ENCODE measurements at places on chromosomes 4 and X.
A peak's percentile ranks its signal among the peaks of the same experiment; 100 is the strongest.

DNA sequence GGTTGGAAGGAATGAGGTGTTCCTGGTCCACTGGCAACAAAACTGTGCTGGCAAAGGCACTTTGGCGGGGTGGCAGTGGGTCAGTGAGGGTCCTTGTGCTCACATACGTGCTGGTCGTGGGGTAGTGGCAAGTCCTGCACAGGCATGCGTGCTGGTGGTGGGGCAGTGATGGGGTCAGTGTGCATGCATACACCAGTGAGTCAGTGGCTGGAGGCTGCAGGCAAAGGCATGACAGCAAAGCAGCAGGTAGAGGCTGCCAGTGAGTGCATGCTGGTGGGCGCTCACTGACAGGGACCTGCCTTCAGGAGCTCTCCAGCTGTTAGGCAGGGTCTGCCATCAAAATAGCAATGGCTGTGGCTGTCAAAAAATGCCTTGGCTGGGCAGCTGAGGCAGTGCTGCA is 42.1 kb downstream of the TMPRSS11E start:
- DNase-seq, result no peak

GRCh38 chr4:113469926-113470325 is 291.6 kb downstream of the CAMK2D start:
- DNase-seq, result no peak

GRCh38 chrX:40150503-40150902 is 52.7 kb upstream of the BCOR start:
- DNase-seq, result no peak

DNA sequence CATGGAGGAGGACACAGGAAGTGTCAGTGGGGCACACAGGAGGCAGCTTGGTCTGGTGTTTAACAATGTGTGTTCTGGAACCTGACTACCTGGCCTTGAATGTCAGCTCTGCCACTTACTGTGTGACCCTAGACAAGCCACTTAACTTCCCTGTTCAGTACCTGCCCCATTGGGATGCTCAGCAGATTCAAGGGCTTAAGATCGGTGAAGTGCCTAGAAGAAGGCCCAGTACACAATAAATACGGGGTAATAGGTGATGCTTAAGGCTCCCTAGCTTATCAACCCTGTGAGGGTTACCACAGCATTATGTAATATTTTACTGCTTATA is 1.6 kb upstream of the CHIC2 start:
- no peak for DNase-seq

GRCh38 chr4:176464748-176465147 is 145.0 kb downstream of the SPCS3 start:
- DNase-seq, result no peak

DNA sequence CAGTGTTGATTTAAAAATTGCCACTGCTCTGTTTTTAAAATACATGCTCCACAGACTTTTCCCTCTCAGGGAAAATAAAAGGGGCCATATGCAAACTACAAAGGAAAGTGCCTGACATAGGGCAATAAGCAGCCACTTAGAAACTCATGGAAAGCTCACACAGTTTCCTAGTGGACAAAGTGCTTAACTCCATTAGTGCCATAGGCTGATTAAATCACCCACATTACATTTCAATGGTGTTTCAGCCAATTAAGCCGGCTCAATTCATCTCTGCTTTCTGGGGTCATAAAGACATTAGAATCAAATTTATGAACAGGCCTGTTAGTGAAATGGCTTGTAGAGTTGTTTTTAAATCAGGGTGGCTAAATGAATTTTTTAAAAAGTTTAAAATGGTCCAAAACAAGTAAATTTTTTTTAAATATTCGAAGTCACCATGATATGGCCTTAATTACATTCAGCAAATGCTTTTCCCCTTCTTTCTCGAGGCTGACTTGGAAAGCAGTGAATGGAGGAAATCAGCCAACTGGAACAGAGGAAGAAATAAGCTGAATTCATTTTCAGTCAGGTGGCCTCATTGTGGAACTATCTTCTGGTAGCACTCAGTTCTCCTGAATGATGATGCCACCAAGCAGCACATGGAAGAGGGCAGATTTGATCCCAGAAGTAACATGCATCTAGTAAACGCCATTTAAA is 2305.1 kb upstream of the AGA start:
- no peak for DNase-seq

DNA sequence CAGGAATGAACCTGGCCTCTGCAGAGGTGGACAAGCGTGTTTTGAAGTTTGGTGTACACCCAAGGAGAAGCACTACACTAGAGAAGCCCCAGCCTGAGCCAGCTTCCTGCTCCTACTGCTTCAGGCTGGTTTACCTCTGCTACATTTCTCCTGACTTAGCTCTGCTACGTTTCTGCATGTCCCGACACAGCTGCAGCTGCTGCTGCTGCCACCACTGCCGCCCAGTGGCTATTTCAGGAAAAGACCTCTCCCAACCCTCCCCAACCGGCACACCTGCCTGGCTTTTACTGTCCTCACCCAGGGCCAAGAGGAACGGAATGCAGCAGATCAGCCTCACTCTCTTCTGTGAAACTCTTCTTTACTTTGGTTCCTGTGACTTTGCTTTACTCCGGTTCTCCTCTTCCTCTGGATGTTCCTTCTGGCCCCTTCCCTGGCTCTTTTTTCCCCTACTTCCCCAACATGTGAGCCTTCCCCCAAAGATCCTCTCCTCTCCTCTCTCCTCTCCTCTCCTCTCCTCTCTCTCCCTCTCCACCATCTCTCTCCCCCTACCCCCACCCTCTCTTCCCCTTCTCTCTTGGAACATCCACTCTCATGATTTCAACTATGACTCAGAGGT is 3.1 kb upstream of the P2RY4 start:
- DNase-seq, result no peak

- DNase-seq, result peak; percentile 61
Observed at GRCh38 chrX:123846577-123847038, 13.2 kb upstream of the XIAP start.

- DNase-seq, result no peak
Observed at GRCh38 chr4:30716158-30716557, 4.0 kb upstream of the PCDH7 start.

DNA sequence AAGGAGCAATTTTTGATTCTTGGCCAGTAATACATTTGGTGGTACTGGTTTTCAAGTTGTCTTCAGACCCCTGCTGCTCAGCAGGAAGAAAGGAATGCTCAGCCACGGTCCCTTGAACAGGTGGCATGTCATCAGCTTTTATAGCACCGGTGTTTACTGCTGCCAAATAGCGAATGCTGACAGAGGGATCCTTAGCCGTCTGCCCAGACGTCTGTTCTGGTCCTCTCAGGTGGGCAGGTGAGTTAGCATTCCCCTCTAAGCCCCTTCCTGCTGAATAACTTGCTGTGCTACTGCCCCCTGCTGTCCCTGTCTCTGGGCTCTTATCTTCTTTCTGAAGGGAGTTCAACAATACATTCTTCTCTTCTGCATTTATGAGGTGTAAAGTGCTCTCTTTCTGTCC is 28.4 kb downstream of the BOD1L1 start:
- DNase-seq, result no peak

- no peak for DNase-seq
Observed at GRCh38 chr4:167826281-167826680, 266.1 kb upstream of the ANXA10 start.

DNA sequence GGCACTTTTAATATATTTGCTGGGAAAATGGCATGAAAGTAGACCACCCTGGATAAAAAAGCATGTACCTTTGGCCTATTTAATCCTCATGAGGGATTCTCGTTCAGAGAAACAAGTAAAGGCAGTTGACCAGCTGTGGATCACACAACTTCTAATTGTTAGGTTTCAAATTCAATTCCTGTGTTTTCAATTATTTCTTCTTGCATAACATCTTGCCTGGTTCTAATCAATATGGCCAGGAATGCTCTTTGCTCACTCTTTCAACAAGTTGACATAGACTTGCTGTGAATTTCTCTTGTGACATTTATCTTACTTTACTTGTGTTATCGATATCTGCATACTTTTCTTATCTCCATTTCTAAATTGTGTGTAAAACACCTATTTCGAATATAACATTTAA is 211.8 kb downstream of the SLC7A11 start:
- no peak for DNase-seq

DNA sequence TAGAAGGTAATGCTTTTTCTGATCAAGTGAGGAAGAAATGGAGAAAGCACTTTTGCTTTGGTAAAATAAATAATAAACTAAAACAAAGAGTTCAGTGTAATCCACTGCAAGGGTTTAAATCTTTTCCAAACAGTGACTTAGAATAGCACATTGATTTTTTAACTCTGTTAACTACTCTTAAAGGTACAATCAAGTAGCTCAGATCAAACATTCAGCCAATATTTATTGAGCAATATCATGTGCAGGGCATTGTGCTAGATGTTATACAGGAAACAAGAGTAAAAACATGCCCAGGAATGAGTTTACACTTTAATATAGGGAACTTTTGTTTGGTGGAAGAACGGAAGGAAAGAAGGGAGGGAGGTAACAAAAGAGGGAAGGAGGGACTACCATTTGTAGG is 479.8 kb downstream of the KLHL13 start:
- DNase-seq, result no peak

- no peak for DNase-seq
Observed at GRCh38 chr4:152591876-152592275, 56.0 kb upstream of the FBXW7 start.

GRCh38 chrX:18666614-18667013 is 5.3 kb downstream of the RS1 start:
- no peak for DNase-seq

GRCh38 chr4:70337886-70338420 is 3.2 kb downstream of the CABS1 start:
- DNase-seq, result no peak

- no peak for DNase-seq
Observed at GRCh38 chrX:57119416-57119815, 1.9 kb downstream of the SPIN2B start.

GRCh38 chrX:7052541-7052940 is 95.0 kb upstream of the STS start:
- no peak for DNase-seq

- DNase-seq, result no peak
Observed at GRCh38 chrX:107731831-107732502, 43.6 kb downstream of the TSC22D3 start.

DNA sequence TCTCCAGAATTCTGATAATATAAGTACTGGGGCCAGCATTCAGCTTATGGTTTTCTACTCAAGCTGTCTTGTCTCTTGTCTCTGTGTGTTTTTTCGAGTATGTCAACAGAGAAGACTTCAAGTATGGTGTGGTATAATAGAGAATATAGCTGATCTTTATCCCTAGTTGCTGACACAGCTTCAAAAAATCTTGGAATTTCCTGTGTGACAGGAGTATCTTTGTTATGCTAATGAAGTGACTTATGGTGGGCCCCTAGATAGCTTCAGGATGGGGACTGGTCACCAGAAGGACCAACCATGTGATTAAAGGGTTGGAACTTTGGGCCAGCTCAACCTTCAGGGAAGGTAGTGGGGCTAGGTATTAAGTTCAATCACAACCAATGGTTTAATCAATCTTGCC is 2.9 kb downstream of the GPRASP3 start:
- no peak for DNase-seq
